ENCODE measurements at places on chromosomes 1 and 21.

- DNase-seq = no peak
These were observed 162.5 kb downstream of the APP start for GRCh38 chr21:26007951-26008498.

DNA sequence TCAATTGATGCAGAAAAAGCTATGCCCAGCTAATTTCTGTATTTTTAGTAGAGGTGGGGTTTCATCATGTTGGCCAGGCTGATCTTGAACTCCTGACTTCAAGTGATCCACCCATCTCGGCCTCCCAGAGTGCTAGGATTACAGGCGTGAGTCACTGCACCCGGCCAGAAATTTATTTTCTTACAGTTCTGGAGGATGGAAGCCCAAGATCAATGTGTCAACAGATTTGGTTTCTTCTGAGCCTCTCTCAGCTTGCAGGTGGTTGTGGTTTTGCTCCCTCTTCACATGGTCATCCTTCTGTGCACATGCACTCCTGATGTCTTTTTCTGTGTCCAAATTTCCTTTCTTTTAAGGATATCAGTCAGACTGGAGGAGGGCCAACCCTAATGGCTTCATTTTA, 35.6 kb downstream of the SHCBP1L start:
- DNase-seq = no peak

- DNase-seq = no peak
These were observed 26.3 kb downstream of the AHDC1 start for GRCh38 chr1:27577504-27578188.

DNA sequence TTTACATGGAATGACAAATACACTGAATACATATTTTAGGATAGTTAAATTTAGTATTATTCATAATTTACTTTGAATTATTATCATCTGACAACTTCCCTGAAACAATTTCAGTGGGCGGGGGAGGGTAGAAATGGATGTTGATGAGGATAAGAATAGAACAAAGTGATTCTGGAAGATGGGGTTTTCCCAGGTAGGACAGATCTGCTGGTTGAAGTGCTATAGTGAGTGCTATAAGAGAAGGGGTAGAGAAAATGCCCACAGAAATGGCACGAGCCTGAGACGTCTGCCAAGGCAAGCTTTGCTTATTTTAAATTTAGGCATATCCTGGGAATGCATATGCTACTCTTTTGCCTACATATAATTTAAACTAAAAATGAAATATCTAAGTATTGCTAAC, 3.2 kb downstream of the CFH start:
- DNase-seq = no peak

- no peak for DNase-seq
These were observed 520.4 kb upstream of the CXADR start for GRCh38 chr21:16992448-16992847.
